ENCODE measurements at places on chromosomes 5 and 9. TPM values are rescaled to one million over a fixed set of nuclear protein-coding genes. Genes with fewer than 3 reads are reported as not detected.

DNA sequence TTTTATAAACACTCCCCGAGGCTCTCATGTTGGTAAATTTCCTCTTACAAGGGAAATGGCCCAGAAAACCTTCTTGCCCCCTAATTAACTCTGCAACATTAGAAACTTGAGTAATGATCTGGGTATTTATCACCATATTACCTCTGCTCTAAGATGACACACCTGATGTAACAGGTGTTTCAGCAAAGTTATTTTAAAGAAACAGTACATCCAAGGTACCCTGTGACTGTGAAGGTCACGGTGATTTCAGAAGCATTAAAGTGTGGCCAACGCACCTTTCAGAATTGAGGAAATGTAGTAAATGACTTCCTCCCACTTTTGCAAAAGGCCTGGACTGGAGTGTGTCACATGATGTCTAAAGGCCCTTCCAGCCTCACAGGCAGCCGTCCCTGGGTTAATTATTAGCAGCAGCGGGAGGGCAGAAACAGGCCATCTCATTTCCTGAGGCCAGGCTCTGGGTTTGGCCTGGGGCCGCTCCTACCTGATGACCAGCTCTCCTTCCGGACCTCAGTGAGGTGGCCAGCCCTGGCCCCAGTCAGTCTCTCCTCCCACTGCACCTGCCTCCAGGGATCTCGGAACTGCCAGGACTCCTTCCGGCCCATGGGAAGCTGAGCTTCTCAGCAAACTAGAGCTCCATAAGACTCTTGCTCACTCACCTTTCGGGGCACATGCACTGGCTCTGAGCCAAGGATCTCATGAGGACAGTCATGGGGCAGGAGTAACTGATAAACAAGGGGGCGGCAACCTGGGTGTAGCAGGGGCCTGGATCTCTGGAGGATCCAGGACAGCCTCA lies 20.7 kb downstream of the PTPN3 start:
- H3K36me3 ChIP-seq: no peaks in the 10 kb centered on the region
- H3K27ac ChIP-seq: peak overlapping the region; percentile 95
- no peak for DNase-seq
- peaks cover 65% of the 10 kb centered on the region for H3K4me1 ChIP-seq

- H3K27me3 ChIP-seq: no peaks in the 10 kb centered on the region
- H3K4me1 ChIP-seq: peaks cover 3% of the 10 kb centered on the region
- no peak overlapping the region for H3K27ac ChIP-seq
These were observed 4.8 kb downstream of the RASGRF2 start for GRCh38 chr5:80964919-80965318.

PDE8B gene
- 59.8 TPM for total RNA-seq

- H3K36me3 ChIP-seq: peaks cover 39% of the 10 kb centered on the region
- H3K4me3 ChIP-seq: no peak overlapping the region
- no peaks in the 10 kb centered on the region for H3K27me3 ChIP-seq
- no peak for DNase-seq
These were observed 75.6 kb downstream of the GAPVD1 start for GRCh38 chr9:125337236-125337635.

PCDHGB2 gene
- 13.4 TPM for total RNA-seq

- no peak overlapping the region for H3K4me3 ChIP-seq
- no peaks in the 10 kb centered on the region for H3K4me1 ChIP-seq
- DNase-seq: no peak
- H3K27ac ChIP-seq: no peak overlapping the region
These were observed 489.1 kb downstream of the CDH18 start for GRCh38 chr5:19498852-19499251.

GRCh38 chr5:1472964-1473628 lies 27.9 kb upstream of the SLC6A3 start:
- peaks cover 35% of the 10 kb centered on the region for H3K36me3 ChIP-seq
- no peaks in the 10 kb centered on the region for H3K27me3 ChIP-seq
- no peaks in the 10 kb centered on the region for H3K4me1 ChIP-seq
- H3K27ac ChIP-seq: no peak overlapping the region

DNA sequence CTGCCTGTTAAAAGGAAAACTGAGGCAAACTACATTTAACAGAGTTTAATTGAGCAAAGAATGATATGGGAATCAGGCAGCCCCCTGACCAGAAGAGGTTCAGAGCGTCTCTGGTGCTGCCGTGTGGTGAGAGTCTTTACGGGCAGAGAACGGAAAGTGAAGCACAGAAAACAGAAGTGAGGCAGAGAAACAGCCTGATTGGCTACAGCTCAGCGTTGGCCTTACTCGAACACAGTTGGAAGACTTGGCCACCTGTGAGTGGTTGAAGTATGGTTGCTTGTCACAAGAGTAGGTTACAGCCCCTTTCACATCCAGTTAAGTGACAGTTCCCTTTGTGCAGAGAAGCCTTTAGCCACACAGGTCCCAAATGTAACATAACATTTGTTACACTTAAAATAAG lies 16.9 kb upstream of the FBP1 start:
- H3K4me1 ChIP-seq: no peaks in the 10 kb centered on the region
- H3K4me3 ChIP-seq: peak overlapping the region; percentile 56

DNA sequence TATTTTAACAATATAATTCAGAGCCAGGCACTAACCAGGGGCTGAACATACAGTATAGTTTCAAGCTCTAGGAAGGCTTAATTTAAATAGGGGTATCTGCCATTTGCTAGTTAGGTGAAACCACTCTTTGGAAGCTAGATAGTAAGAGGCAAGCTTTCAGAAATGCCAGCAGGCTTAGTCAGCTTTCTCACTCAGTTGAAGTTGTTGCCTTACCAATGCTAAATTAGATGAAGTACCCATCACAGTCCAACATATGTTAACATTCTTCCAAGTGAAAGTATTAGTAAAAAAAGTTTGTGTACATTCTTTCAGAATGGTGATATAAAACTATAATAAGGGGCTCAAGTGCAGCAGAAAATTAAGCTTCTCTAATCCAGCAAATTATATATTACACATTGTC lies 215.0 kb downstream of the CNTLN start:
- no peaks in the 10 kb centered on the region for H3K27me3 ChIP-seq
- no peak for DNase-seq
- no peak overlapping the region for H3K4me3 ChIP-seq
- peaks cover 2% of the 10 kb centered on the region for H3K36me3 ChIP-seq

- H3K27ac ChIP-seq: no peak overlapping the region
- no peak for DNase-seq
- no peaks in the 10 kb centered on the region for H3K4me1 ChIP-seq
- H3K4me3 ChIP-seq: no peak overlapping the region
- H3K36me3 ChIP-seq: no peaks in the 10 kb centered on the region
These were observed 14.8 kb upstream of the COL5A1 start for GRCh38 chr9:134626571-134627416.

ETF1 gene
- 67.6 TPM for total RNA-seq

GRCh38 chr5:79694652-79695051 lies 5.0 kb downstream of the CMYA5 start:
- H3K36me3 ChIP-seq: no peaks in the 10 kb centered on the region
- no peak overlapping the region for H3K27ac ChIP-seq
- no peaks in the 10 kb centered on the region for H3K4me1 ChIP-seq
- H3K4me3 ChIP-seq: no peak overlapping the region
- no peak for DNase-seq
- no peaks in the 10 kb centered on the region for H3K27me3 ChIP-seq

DNA sequence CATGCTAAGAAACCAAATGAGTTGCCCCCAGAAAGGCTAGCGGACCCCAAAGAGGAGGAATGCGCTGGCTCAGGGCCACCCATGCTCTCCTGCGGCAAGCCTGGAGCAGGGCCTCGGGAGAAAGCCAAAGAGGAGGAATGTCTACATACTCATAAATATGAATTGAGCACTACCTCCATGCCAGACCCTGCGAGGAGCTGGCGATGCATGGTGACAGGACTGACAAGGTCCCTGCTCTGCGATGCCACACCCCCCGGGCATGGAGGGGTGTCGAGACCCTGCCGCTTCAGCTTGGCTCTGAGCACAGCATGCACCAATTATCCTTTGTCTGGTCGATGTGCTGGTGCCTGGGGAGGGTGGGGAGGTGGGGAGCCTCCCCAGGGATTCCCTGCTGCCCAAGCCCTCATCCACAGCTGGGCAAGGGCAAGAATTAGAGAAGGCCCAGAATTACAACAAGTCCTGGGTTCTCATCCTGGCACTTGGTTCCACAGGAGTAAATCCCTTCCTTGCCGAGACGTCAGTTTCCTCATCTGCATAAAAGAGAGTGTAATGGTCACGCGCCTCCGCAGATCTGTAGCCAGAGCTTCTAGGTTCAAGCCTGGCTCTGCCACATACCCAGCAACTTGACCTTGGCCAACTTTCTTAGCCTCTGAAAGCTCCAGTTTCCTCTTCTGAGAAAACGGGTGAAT lies 74.4 kb downstream of the FAM114A2 start:
- H3K4me1 ChIP-seq: peaks cover 5% of the 10 kb centered on the region
- peak overlapping the region; percentile 57 for H3K4me3 ChIP-seq
- H3K27ac ChIP-seq: no peak overlapping the region
- no peak for DNase-seq
- no peaks in the 10 kb centered on the region for H3K36me3 ChIP-seq

SLCO6A1 gene
- not detected for total RNA-seq

COL5A1 gene
- 129 TPM for total RNA-seq

GRCh38 chr9:794386-794785 lies 47.1 kb upstream of the DMRT1 start:
- no peaks in the 10 kb centered on the region for H3K36me3 ChIP-seq
- H3K27me3 ChIP-seq: no peaks in the 10 kb centered on the region
- H3K4me3 ChIP-seq: no peak overlapping the region
- no peak overlapping the region for H3K27ac ChIP-seq
- H3K4me1 ChIP-seq: no peaks in the 10 kb centered on the region
- DNase-seq: no peak

- H3K36me3 ChIP-seq: no peaks in the 10 kb centered on the region
- DNase-seq: no peak
- H3K4me1 ChIP-seq: no peaks in the 10 kb centered on the region
- H3K27ac ChIP-seq: no peak overlapping the region
- H3K27me3 ChIP-seq: no peaks in the 10 kb centered on the region
These were observed 199.5 kb upstream of the PUM3 start for GRCh38 chr9:3043369-3043768.

DNA sequence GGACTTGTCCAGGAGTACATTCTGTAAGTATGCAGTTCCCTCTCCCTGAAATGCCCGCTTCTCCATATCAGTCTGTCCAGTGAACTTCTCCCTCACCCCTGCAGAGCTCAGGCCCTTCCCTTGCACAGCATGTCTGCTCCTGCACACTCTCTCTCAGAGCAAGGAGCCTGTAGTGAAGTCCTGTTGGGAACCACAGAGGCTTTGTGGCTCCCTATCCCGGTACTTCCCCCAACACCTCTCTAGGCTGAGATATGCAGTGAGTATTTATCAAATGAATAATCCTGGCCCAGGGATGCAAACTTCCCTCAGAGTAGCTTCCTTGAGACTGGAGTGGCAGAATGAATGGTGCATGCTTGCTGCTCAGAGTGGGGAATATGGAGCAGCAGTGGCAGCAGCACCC lies 48.8 kb downstream of the POC5 start:
- H3K36me3 ChIP-seq: no peaks in the 10 kb centered on the region
- no peak overlapping the region for H3K4me3 ChIP-seq
- no peak for DNase-seq

TNFSF8 gene
- 5.8 TPM for total RNA-seq

OR1J2 gene
- not detected for total RNA-seq

DNA sequence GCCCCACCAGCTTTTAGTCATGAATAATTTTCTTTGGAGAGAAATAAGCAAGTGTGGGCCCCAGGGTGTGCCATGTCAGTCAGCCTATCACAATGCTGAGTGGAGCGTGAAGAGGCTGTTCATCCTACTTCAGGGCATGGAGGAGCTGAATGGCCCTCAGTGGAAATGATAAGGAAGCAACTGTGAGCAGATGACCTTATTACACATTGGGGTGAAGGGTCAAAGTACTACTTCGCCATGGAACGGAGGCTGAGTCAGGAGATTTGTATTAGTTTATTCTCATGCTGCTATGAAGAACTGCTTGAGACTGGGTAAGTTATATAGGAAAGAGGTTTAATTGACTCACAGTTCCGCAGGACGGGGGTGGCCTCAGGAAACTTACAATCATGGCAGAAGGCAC lies 231.0 kb upstream of the ADAMTS16 start:
- no peak overlapping the region for H3K4me3 ChIP-seq
- no peaks in the 10 kb centered on the region for H3K4me1 ChIP-seq
- no peaks in the 10 kb centered on the region for H3K27me3 ChIP-seq
- no peak for DNase-seq
- no peaks in the 10 kb centered on the region for H3K36me3 ChIP-seq
- no peak overlapping the region for H3K27ac ChIP-seq

GRCh38 chr5:31754358-31754704 lies 115.4 kb downstream of the PDZD2 start:
- no peak overlapping the region for H3K4me3 ChIP-seq
- H3K36me3 ChIP-seq: no peaks in the 10 kb centered on the region
- no peaks in the 10 kb centered on the region for H3K4me1 ChIP-seq
- no peaks in the 10 kb centered on the region for H3K27me3 ChIP-seq

DNA sequence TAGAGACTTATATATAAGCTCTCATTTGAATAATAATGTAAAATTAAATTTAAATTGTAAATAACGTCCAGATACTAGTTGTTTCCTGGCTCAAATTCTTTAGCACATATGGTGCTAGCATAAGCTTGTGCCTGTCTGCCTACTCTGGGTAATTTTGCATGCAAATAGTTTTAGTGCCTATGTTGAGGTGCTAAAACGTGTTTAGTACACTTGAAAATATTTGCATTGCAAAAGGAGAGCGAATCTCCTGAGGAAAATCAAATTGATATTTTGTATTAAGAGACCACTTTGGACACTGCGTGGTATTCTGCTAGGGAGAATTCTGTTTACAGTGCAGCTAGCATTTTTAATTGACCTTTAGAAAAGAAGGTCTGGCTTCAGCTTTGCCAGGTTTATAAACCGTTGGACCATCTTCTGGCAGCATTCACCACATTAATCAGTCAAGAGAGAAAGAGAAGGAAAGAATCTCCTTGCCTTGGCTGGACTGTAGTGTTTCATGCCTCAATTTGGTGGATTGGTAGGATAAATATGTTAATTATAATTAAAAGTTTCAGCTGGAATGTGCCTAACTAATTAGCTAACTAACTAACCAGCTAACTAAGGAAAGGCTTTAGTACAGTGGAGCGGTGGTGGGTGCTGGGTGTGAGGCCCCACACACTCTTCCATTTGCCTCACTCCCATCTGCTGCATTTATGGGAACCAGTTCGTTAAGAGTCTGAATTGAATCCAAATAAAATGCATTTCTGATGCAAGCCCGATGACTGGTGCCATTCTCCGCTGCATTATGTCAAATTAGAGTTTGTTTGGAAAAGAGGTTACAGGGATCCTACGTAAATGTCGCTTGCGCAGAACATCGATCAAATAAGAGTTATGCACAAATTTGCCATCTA lies 150.1 kb upstream of the MPDZ start:
- H3K4me1 ChIP-seq: no peaks in the 10 kb centered on the region
- no peak overlapping the region for H3K27ac ChIP-seq
- H3K36me3 ChIP-seq: no peaks in the 10 kb centered on the region
- no peak for DNase-seq
- H3K27me3 ChIP-seq: no peaks in the 10 kb centered on the region

- H3K27ac ChIP-seq: no peak overlapping the region
- H3K27me3 ChIP-seq: no peaks in the 10 kb centered on the region
- H3K36me3 ChIP-seq: no peaks in the 10 kb centered on the region
- no peak for DNase-seq
These were observed 3.0 kb downstream of the CMYA5 start for GRCh38 chr5:79692596-79692995.

PCDHB2 gene
- 2.3 TPM for total RNA-seq

Data from thoracic aorta (tissue), 2 donors.